EL (cell line): ENCODE measurements at places on chromosomes 12 and 14.
A peak's percentile ranks its signal among the peaks of the same experiment; 100 is the strongest.

DNA sequence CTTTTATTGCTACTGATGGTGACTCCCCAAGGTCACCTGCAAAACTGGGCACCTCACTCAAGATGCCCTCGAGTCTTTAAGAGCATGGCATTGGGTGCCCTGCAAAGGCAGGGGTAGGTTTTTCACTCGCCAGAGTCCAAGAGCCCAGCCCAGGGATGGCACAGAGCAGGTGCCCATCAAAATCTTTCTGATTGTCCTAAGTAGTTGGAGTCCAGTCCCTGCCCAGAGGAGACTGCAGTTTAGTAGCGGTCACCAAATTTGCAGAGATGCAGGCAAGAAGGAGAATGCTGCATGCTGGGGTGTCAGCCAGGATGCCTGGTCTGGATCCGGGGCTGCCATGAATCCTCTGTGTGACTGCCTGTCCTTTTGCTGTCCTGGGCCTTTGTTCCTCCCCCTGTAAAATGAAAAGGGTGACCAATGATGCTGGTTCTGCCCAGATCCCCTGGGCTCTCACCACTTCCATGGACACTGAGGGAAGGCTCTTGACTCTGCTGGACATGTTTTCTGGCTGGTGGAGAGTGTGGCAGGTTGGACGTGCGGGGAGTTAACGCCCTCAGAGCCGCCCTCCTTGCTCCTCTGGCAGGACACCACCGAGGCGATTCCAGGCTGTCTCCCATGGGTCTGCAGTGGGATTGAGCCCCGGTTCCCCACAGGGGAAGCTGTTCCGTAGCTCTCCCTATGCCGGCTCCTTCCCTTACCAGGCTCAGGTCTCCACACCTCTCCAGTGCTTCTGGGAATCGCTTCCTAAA, 41.3 kb downstream of the DLK1 start:
- no peak for DNase-seq

DNA sequence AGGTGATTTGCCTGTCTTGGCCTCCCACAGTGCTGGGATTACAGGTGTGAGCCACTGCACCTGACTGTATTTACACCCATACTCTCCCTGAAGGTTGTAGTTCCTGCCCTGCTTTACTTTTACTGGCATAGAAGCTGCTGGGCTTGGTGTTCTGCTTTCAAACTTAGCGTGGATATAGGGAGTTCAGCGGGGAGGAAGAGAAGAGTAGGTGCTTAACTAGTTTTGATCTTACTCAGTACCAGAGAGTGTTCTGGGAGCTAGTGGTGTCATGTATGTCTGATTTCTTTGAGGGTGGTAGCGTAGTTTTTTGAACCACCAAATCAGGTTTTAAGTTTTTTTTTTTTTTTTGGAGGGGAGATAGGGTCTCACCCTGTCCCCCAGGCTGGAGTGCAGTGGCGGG, 13.8 kb downstream of the RCOR1 start:
- no peak for DNase-seq

- no peak for DNase-seq
Observed at GRCh38 chr14:37590428-37591139, 4.5 kb downstream of the FOXA1 start.

GRCh38 chr12:106582641-106583230, at the start of gene RFX4:
Gene RFX4, plus strand, starts transcription at chr12:106583004. Its CDS starts 317 bp downstream, at chr12:106583321.
- DNase-seq: no peak

- no peak for DNase-seq
Observed at GRCh38 chr12:67202011-67202677, 67.0 kb upstream of the CAND1 start.

GRCh38 chr12:109098183-109098604, 797 bp downstream of the UNG start:
- peak; percentile 58 for DNase-seq

- DNase-seq: no peak
Observed at GRCh38 chr14:103313704-103314103, 20.3 kb upstream of the EIF5 start.

DNA sequence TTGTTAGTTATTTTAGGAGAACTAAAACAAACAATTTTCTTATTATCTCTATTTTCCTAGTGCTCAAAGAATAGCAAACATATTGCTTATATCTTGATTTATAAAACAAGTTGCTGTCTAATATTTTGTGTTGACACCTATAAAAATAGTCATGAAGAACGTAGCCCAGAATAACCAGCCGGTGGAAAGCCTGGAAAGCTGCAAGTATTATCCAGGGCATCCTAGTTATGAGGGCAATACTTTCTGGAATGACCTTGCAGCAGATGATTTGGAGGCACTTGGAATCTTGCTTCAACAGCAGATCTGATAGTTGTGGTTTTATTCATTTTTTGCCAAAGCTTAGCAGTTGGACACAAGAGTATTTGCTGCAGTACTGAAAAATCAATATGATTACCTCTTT, 948.7 kb downstream of the LRFN5 start:
- no peak for DNase-seq

GRCh38 chr12:1403417-1403816, 191.0 kb downstream of the FBXL14 start:
- no peak for DNase-seq

DNA sequence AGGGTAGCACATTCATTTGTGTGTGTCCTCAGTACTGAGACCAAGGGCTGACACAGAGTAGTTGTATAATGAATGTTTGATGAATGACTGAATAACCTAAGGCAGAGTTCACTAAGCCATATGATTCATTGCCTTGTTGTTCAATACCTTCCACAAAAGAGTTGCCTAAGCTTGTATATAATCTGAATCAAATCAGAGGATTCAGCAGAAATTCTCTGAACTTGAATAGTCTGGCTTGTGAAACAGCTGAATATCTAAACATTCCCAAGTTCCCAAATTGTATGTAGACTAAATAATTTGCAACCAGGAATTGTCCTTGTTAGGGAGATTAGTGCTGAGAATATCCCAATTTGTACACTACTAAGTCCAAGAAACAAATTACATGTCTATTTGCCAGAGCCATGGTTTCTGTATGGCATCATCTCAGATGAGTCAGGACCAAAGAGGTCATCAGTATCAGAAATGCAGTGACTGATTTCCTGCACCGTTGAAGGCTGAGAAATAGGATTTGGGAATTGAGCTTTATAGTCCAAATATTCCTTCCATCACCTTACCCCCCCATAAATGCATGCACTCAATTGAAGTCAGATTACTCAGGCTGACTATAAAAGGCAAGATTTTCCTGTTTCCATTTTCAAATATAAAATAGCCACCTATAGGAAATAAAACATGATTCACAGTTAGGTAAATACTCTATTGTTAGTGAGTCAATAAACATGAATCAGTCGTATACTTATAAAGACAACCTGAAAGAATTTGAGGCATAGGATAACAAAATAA, 168.7 kb downstream of the PHLDA1 start:
- peak; percentile 82 for DNase-seq

GRCh38 chr12:40313928-40314327, 89.1 kb downstream of the LRRK2 start:
- DNase-seq: no peak

- DNase-seq: peak; percentile 100
Observed at GRCh38 chr14:102280376-102280962, 24.5 kb downstream of the MOK start.

- no peak for DNase-seq
Observed at GRCh38 chr14:87799400-87799799, 193.6 kb downstream of the GALC start.

- no peak for DNase-seq
Observed at GRCh38 chr14:68734231-68734732, 58.6 kb downstream of the ZFP36L1 start.

- no peak for DNase-seq
Observed at GRCh38 chr14:42391146-42391834, 784.6 kb downstream of the LRFN5 start.

GRCh38 chr12:130011611-130012385, 108.0 kb upstream of the TMEM132D start:
- no peak for DNase-seq

DNA sequence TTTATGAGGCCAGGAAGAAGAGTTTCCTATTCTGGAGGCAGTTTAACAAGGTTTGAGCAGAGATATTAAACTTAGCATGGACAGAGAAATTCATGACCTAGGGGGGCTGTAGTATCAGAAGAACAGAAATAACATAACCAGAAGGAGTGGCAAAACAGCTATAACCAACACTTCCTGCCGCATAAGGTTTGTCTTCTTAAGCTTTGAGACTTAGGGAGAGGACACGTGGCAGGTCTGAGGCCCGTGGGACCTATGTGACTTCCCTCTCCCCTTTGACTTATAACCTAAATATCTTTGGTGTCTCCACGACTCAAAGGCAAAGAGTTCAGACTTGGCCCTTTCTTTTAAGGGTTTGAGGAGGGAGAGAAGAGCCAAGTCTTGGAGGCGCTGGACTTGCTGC, 119.1 kb upstream of the PZP start:
- DNase-seq: no peak

DNA sequence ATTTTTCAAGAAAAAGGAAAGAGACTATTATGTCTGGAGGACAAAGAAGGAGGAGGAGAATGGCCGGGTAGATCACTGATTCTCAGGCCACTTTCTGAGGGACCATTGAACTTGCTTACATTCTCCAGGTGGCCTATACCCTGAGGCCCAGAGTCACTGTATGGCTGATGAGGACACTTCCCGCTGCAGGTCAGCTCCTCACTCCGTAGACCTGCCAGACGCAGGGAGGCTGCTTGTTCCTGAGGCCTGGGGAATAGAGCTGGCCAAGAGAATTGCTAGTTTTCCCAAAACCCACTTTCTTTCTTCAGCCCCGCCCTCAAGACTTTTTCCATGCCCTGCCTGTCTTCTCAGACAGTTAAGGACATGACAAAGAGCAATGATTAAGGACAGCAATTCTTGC, 510.5 kb upstream of the TBX3 start:
- DNase-seq: no peak

DNA sequence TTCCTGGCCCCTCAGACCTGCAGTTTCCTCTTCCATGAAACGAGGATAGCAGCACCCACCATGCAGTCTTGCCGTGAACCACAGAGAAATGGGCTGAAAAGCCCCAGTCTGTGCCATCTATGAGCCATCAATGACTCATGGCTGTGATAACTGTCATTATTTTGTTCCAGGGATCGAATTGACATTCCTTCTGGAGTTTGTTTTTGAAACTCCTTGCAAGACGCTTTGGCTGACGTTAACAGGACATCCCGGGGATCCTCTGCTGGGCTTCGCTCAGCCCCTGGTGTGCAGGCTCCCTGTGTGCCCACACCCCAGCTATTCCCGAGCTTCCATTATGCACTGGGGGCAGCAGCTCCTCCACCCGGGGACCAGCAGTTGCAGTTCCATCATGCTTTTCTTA, 33.8 kb downstream of the MMAB start:
- DNase-seq: peak; percentile 80

GRCh38 chr12:94941440-94941862, 62.0 kb downstream of the NDUFA12 start:
- DNase-seq: peak; percentile 80

GRCh38 chr14:101561145-101561896, at the start of gene DIO3:
Gene DIO3, plus strand, starts transcription at chr14:101561495.
- DNase-seq: no peak

GRCh38 chr12:31331242-31331641, 5.3 kb upstream of the SINHCAF start:
- no peak for DNase-seq

- no peak for DNase-seq
Observed at GRCh38 chr14:69924201-69924600, 45.0 kb downstream of the SMOC1 start.

- no peak for DNase-seq
Observed at GRCh38 chr14:95518045-95518751, 1.7 kb upstream of the SYNE3 start.

DNA sequence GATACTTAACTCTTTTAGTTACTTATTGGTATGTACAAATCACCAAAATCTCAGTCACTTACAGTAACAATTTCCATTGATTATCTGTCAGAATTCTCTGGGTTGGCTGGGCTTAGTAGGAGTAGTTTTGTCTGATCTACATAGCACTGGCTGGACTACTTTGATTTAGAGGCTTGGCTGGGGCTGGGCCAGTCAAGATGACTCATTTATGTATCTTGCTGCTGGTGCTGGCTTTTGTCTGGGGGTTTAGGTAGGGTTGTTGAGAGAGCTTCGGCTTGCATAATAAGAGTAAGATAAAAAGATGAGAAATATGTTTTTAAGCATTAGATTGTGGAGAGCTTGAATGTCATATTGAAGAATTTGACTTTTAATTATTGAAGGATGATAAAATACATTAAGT, 1093.7 kb downstream of the SLC6A15 start:
- DNase-seq: peak; percentile 41

- peak; percentile 48 for DNase-seq
Observed at GRCh38 chr14:28756884-28757570, 9.6 kb upstream of the FOXG1 start.

GRCh38 chr12:38998887-38999482, 93.6 kb upstream of the CPNE8 start:
- no peak for DNase-seq

DNA sequence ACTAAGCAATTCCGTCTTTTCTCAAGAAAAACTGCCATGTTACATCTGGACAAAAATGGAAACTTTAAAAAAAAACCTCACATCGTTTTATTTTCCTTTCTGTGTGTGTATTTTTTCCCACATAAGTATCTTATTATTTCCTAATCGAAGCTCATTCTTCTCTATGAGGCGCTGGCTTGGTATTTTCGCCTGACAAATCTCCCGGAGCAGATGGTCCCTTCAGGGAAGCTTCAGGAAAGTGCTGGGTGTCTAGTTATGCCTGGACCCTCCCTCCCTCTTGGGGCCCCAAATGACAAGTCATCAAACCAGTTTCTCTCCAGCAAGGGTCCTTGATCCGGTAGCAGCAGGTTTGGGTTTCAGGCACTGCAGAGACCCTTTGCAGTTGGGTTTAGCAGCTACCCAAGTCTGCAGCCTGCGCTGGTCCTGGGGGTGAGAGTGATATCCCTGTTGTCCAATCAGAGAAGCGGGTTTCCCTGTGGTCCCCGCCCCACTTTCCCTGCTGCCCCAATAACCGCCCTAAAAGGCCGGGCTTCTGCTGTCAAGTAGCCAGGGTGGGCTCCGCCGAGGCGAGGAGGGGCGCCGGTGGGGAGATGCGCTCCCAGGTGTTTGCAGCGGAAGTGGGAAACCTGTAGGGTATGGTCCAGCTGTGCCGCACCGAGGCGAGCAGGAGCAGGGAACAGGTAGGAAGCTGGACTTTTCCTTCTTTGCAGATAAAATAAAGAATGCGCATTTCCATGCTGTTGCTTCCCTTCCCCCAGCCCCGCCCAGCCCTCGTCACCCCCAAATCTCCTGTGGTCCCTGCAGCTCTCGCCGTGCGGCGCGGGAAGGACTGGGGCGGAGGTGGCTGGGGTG, at the start of gene CNTN1:
TSS of gene CNTN1 (plus strand) at position 527 of the 852 bp plus-strand sequence.
- peak; percentile 8 for DNase-seq
